ENCODE measurements at places on chromosomes 11 and 22.
A peak's percentile ranks its signal among the peaks of the same experiment; 100 is the strongest.

DNA sequence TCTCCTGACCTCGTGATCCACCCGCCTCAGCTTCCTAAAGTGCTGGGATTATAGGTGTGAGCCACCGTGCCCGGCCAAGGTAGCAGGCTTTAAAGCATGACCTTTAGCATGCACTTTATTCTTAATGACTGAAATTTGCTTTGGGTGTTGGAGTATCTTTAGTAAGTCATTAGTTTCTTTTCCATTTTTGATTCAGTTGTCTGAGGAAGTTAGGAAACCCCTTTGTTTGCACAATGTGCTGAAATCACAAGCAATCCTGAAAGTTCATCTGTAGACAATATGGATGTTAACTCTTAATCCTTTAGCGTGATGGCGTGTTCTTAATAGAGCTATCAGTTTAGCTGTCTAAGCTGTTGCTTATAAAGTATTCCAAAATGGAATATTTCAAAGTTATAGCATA, 16.8 kb downstream of the SDHD start:
- no peak for DNase-seq

DNA sequence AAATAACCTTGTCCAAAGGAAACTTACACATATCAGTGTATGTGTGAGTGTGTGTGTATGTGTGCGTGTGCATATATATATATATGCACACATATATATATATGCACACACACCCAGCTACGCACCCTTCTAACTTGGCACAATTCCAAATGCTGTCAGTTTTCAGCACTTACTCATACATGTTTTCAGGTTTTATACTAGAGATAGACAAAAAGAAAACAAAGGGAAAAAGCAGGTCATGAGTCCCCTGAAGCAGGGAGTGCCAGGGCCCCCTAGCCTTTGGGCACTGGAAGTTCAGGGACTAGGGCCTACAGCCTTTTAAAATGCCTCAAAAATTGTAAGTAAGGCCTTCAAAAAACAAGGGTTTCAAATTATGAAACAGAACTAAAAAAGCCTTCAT, 265.4 kb downstream of the CADM1 start:
- no peak for DNase-seq

GRCh38 chr22:41847300-41847699, 14.4 kb downstream of the SREBF2 start:
- DNase-seq = no peak

- no peak for DNase-seq
Observed at GRCh38 chr11:33387581-33387980, 130.4 kb downstream of the HIPK3 start.

- no peak for DNase-seq
Observed at GRCh38 chr22:45942344-45942743, 34.6 kb downstream of the WNT7B start.

GRCh38 chr22:44130076-44130711, 50.5 kb upstream of the PARVG start:
- DNase-seq = no peak

DNA sequence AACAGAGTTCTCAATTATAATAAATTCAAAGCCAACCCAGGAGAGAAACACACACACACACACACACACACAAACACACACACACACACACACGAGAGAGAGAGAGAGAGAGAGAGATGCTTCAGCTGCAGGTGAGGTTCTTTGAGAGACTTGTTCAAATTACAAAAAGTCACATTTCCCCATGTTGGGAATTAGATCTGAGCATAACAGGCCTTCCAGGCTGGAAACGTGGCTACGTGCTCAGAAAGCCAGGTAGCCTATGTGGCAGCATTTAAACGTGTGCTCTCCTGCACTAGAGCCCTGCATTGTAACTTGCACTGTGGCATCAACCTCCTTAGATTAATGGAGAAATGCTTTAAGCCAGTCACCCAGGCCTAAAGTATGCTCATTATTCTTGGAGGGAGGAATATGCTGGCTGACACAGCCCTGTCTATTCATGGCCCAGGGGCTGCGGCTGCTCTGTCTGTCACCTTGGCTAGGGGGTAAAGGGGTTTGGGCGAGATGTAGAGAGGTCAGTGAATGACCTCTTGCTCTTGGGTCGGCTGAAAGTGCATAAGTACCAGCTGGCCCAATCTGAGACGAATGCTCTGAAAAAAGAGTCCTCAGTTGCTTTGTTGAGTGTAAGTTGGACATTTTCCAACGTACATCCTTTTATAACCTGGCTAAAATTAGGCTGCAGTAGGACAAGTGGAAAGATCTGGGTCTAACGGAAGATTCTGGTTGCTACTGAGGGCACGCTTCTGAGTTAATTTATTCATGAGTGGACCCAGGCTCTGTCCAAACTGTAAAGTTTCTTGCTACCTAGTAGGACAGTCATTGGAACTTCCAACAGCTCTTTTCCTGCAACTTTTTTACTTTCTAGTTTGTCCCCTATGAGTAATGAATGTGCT, 171.1 kb upstream of the SEZ6L start:
- DNase-seq = no peak

DNA sequence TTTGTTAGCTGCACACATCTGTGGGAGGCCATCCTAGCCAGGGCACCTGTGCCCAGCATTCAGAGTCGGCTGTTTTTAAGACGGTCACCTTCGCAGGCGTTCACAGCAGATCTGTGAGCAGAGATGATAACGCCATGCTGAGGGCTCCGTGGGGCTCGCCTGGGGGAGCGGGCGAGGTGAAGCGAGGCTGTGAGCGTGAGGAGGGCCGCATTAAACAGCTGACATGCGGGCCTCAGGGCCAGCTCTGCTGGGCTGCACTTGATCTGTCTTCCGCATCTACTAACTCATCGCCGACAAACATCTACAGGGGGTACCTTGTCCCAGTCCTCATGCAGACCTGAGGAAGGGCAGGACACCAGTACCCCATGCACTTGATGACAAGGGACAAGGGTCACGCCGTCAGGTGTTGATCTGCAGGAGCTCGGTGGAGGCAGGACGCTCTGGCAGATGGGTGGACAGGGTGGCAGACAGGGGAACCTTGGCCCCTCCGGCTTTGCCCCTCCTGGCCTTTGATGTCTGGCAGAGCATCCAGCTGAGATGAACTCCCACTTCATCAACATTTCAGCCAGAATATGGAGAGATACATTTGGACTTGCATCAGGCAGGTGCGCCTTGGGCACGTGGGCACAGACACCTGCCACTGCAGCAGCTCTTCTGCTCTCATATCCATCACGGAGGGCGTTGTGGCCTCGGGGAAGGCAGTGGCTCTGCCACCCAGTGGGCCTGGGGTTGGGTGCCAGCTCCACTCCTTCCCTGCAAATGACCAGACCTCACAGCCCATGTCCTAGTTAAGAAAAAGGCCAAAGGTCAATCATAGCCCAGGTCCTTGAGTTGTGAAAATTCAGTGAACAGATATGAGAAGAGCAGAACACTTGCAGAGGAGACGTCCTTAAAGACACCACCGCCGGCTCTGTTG, 822.9 kb downstream of the BRD1 start:
- DNase-seq = no peak

- no peak for DNase-seq
Observed at GRCh38 chr11:63940786-63941185, 2.0 kb downstream of the NAA40 start.

- no peak for DNase-seq
Observed at GRCh38 chr11:19895776-19896175, 183.1 kb downstream of the NAV2 start.

DNA sequence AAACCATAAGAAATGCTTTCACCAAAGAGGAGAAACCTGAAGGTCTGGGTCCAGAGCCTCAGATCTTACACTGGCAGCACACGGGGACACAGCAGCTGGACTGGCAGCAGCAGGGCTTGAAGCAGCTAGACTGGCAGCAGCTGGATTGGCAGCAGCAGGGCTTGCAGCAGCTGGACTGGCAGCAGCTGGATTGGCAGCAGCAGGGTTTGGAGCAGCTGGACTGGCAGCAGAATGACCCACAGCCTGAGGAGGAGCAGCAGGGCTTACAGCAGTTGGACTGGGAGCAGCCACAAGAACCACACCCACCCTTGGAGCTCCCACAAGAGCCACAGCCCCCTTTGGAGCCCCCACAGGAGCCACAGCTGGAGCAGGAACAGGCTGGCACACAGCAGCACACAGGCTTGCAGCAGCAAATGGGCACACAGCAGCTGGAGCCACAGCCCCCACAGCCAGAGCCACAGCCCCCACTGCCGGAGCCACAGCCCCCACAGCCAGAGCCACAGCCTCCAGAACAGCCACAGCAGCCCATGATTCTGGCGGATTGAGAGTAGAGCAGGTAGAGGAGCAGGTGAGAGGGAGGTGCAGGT, at the start of gene KRTAP5-11:
TSS of gene KRTAP5-11 (minus strand) at position 567 of the 587 bp plus-strand sequence. CDS start at position 529, 38 bp downstream.
- no peak for DNase-seq

GRCh38 chr22:49789289-49790141, 38.2 kb downstream of the BRD1 start:
- DNase-seq = peak; percentile 32

- DNase-seq = no peak
Observed at GRCh38 chr11:93738647-93739081, 2.6 kb downstream of the TAF1D start.

- DNase-seq = no peak
Observed at GRCh38 chr11:1219834-1220815, 2.7 kb upstream of the MUC5B start.

DNA sequence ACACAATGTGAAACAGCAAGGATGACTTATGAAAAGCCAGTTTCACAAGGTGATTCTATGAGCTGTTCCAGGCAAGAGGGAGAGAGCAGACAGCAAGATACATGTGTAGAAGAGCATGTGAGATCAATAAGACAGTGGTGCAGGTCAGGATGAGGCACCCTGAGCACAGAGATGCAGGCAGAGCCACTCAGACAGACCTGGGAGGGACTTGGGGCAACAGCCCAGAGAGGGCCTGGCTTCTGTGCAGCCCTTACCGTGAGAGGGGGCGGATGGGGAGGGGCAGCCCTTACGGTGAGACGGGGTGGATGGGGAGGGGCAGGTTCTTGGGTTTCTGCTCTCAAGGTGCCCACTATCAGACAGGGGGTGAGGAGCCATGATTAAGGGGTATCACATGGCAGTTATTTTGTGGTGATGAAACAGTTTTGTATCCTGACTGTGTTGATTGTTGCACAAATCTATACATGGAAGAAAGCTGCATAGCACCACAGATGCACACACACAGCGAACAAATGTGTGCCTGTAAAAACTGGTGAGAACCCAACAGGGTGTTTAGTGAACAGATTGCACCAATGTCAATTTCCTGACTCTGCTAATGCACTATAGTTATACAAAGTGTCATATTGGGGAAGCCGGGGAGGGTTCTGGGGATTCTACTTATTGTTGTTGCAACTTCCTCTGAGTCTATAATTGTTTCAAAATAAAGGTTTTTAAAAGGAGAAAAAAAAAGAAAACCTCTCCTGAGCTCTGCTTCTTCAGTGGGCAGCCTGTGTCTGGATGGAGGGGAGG, 5.2 kb upstream of the C22orf42 start:
- no peak for DNase-seq

- DNase-seq = no peak
Observed at GRCh38 chr22:23113847-23114720, 27.7 kb downstream of the RSPH14 start.

DNA sequence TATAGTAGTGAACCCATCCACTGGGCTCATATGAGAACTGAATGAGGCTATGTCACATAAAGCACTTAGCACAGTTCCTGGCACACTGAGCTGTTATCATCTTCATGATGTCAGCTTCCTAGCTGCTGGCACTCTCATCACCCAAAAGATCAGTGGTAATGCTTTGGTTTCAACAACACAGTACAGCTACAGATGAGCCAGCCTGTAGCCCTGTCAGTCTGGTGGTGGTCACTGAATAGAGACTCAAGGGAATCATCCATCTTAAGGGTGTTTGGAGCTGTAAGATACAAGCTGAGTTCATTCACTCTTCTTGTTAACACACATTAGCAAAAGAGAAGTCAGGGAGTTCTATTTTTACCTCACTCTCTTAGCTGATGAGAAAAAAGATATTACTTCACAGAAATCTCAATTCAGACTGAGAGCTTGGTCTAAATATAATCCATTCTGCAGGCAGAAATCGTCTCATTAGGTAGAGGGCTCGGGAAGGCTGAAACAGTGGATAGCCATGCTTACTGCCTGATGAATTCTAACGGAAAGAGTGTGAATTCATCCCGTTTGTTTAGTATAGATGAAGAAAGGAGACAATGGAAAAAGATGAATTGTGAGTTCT, 6.3 kb upstream of the SLC1A2 start:
- DNase-seq = no peak

GRCh38 chr11:112656772-112657428, 304.3 kb upstream of the NCAM1 start:
- no peak for DNase-seq

- no peak for DNase-seq
Observed at GRCh38 chr22:48217596-48217995, 1455.1 kb downstream of the TBC1D22A start.

- DNase-seq = no peak
Observed at GRCh38 chr11:65182258-65183170, 786 bp downstream of the CAPN1 start.

DNA sequence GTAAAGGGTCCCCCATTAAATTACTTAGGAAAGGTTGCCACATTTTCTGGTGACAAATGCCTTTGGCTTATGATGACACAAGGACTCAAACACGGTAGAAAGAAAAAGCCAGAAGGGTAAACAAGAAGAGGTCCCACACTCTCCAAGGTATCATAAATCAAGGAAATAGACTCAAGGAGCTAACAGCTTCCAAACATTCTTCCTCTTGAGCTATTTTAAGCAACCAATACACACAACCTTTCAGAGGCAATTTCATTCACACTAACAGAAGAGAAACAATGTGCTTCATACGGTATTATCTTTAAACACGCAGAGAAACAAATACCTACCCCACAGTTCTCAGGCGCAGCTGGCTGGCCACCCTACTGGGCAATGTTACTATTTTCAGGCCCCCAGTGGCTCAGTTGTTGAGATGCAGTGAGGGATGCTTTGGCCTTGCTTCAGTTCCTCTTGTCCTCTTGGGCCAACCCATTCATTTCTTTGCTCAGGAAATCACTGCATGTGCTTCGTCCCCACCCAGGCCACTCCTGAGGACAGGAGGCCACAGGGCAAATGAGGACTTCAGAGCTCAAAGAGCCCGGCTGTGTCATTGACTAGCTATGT, 15.8 kb downstream of the ABTB2 start:
- no peak for DNase-seq

- no peak for DNase-seq
Observed at GRCh38 chr11:132685174-132685611, 847.1 kb downstream of the OPCML start.

DNA sequence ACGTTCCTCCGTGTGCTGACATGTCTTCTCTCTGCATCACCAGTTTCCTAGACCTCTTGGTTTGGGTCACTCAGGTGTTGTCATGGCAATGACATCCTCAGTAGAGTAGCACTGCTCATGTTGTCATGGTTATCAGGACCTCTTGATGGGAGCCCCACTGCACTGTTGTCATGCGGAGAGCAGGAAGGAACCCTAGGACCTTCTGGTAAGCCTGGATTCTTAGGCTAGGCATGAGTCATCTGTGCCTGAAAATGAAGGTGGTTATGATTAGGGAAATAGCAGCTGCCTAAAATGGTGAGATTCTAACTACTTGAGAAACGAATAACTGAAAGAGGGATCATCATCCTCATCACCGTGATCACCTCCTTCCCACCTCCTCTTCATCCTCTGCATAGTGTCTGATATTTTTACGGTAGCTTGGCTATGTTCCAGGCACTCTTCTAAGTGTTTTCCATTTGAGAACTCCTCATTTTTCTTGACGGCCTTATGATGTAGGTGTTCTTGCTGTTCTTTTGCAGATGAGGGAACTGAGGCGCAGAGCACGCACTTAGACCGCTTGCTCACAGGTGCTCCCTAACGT, 858.4 kb downstream of the NTM start:
- no peak for DNase-seq

GRCh38 chr11:69167916-69168691, 12.4 kb downstream of the SMIM38 start:
- DNase-seq = no peak
